ENCODE measurements at places on chromosomes 5 and 9.

DNA sequence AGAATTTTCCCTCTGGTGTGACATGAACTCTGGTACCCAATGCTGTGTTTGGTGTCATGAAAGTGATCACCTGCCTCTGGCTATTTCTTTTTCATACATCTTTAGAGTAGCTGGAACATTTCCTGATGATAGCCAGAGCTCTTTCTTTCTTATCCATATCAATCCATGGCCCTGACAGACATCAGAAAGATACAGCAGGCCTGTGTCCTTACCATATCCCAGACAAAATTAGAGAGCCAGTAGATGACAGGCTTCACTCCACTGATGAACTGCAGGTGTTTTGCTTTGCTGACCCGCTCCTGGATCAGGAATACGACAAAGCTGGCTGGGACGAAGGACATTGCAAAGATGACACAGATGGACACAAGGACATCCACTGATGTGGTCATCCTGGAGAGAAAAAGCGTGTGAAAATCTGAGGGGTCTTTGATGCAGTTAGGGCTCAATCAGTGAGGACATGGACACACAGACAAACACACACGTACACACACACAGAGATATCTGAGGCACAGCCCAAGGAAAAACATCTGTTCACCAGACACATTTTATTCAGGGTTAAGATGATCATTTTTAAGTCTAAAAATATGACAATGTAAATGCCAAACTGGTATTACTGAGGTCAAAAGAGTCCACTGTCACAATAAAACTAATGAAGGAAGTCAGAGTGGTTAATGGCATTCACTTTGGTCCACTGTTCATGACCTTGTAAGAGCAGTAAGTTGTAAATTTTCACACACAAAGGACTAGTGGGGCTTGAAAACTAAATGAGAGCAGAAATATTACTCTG is 34.5 kb downstream of the NIPSNAP3B start:
- no peak for DNase-seq

DNA sequence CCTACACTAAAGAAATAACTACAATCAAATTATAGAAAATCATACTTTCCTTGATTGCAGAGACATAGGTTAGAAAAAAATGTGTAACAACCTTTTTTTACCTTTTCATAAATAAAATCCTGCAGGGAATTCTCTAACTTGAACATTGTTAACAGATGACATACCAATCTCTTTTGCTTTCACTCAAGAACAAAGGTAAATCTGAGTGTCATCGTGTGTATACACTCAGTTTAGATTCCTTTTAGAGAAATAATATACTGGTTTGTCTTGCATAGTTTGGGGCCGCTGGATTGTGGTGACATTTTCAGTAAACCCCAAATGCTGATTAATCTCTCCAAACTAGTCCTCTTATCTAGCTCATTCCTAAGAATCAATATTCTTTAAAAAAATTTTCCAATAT is 20.8 kb upstream of the MTAP start:
- no peak for DNase-seq

DNA sequence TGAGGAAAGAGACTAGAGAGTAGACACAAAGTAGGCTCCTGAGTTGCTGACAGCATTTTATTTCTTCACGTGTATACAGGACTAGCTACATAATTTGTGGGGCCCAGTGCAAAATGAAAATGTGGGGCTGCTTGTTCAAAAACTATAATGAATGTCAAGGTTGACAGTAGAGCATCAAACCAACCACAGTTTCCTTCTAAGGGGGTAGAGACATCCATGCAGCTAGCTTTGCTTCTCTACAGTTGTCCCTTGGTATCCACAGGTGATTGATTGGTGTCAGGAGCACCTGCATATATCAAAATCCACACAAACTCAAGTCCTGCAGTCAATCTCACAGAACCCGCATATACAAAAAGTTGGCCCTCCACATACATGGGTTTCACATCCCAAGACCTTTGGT is 129.6 kb downstream of the SAXO1 start:
- DNase-seq = no peak

DNA sequence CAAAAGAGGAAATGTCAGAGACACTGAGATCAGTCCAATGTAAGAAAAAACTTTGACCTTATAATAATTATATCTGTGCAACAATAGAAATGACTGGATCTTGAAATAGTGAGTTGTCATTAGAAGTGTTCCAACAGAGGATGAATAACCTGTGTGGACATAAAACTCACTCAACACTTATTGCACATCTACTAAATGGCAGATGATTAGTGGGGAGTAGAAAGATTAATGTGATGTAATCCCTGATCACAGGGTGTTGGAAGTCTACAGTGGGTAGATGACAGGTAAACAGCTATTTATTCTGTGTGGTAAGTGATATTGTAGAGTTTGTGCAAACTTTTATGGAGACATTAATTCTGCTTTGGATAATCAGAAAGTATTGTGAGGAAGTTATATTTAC is 177.3 kb upstream of the HMHB1 start:
- no peak for DNase-seq

DNA sequence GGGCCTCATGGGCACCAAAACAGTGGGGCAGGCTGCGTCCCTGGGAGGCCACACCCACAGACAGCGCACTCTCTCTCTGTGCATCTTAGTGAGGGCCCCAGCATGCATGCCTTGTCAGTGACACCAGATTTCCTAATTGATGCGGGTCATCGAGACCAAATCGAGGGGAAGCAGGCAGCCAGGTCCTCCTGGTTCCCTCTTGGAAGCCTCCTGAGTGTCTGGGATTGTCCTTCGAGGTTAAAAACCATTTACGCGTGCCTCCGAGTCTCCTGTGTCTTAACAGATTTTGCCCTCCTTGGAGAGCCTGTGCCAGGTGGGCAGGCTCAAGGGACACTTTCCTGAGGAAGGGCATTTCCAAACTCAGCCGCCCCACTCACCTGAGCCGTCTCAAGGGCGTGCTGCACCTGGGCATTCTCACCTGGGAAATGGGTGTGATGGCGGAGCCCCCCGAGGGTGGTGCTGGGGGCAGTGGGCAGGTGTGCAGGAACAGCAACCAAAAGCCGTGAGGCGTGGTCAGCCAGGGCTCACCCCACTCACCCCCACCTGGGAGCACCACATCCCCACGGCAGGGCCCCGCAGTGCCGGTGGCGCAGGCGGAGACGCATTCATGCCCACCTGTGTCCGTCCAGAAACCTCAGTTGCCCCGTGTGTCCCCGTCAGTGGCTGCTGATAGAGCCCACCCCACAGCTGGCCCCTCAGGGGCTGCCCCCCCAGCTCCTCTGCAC is 2.7 kb downstream of the SLC6A19 start:
- DNase-seq = no peak

DNA sequence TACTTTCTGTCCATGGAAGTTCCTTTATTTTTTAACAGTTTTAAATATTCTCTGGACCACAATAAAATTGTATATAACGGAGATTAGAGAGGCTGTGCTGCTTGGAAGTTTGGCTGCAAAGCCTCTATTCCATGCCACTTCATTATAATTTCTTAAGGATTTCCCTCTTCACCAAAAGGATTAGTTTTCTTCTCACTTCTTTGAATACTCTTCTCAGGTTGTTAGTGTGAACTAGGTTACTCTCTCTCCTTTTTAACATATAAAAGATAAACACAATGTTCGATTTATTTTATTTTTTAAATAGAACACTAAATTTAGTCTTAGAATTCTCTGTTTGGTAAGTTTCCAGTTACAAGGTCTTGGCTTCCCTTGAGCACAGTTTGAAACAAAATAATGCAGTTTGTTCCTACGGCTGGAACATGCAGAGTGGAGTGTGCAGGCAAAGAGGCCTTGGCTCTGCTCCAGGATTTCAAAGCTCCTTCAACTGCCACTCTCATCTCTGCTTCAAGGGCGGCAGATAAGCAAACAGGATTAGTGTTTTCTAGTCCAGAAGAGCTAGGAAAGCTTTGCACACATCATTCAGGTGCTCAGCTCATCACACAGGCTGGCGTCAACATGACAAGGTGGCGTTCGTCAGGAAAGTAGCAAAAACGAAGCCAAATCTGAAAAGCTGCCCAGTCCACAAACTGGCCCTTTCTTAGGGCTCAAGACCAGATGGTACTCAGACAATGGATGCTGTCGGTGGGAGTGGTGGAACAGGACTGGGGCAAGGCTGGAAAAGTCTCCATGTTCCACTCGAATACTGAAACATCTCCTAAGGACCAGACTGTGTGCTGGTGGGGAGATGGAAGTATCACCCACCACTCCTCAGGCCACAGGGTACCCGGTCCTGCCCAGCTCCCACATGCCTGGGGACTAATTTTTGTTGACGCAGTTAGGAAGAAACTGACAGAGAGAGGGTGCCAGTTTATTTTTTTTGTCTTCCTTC is 286.6 kb downstream of the CRB2 start:
- DNase-seq = no peak

- DNase-seq = no peak
Observed at GRCh38 chr9:37987467-37987981, 81.5 kb downstream of the SHB start.

- no peak for DNase-seq
Observed at GRCh38 chr9:114229295-114229694, 74.0 kb downstream of the COL27A1 start.

DNA sequence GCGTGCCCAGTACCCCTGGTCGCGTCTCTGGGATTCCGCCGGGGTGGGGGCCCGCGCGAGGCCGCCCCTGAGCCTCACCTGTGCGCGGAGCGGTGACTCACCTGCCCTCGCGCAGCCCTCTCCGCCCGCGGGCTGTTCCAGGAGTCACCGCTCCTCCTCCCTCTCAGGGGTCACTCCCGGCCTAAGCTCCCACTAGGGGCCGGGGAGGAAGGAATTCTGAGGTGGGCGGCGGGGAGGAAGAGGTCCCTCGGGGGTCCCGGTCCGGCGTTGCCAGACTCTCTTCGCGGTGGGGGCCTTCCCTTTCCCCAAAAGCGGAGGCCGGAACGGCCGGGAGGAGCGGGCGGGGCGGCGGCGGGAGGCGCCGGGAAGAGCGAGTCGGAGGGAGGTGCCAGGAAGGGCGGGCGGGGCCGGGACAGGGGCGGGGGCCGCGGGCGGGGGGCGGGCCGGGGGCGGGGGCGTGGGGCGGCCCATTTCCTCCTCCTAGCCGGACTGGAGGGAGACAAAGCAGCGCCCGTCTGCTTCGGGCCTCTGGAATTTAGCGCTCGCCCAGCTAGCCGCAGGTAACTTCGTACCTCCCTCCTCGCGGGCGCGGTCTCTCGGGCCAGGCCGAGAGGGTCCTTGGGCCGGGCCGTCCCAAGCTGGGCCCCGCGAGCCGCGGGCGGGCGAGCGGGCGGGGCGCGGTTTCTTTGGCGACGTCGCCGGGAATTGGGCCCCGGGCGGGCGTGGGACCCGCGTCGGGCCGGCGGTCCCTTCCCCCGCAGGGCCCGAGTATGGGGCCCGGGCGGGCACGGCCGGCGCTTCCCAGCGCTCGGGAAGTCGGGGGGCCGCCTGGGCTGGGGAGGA is at the start of gene CTNNA1:
Gene CTNNA1, plus strand, starts transcription at position 475 of the 843 bp plus-strand sequence. CDS start 28,500 bp downstream, outside the sequence.
- no peak for DNase-seq

DNA sequence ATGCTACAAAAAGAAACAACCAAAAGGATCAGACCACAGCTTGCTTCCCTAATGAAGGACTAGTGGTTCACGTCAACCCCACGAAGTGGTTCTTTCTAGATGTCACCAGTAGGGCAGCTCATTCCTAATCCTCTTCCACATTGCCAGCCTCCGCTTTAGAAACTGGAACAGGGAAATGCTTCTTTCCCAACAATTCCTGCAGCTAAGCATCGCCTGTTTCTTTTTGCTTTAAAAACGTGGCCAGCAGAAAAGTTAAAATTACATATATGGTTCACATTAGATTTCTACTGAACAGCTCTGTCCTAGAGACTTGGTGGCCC is 100.2 kb downstream of the MTX3 start:
- DNase-seq = no peak

DNA sequence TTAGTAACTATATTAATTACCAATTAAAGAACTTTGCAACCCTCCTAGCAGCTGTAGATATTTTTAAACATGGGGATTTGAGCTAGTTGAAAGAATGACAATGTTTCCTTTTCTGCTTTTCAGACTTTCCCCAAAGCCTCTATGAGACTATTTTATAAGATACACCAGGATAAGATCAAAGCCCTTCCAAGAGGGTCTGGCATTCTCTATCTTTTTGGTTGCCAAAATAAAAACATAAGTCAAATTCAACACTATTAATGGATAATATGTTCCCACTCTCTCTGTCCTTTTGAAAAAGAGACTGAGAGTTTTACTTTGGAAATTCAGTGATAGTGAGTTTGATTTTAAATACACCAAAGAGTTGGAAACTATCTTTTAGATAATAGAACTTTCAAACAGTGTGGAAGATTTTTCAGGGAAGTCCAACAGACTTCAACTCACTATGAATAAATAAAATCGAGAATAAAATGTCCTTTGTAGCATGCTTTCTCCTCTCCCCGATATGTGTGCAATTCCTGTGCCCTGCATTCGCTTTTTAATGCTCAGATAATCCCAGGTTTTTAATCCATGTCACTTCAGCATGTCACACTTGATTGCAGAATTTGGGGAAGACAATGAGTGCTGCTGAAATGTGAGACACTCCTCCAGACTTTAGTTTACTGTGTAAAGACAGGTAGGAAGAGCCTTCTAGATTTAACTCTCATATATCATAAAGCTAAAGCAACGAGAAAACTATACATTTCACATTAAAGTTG is 1095.7 kb upstream of the DMAC1 start:
- DNase-seq = no peak

DNA sequence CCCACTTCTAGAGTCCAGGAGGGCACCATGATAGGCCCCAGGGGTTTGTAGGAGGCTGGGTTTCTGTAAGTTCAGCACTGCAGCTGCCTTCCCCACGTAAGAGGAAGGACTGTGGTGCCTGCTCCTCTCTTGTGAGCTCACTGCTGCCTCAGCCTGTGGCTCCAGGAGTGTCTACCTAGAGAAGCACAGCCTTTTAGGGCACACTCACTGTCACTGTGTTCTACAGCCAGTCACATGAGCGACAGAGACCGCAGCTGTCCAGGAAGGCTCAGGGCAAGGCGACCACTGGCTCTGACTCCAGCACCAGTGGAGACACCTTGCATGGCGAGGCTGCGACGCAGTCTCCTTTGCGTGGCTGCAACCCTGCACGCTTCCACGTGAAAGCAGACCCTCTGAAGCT is 72.8 kb downstream of the OTULIN start:
- DNase-seq = no peak

DNA sequence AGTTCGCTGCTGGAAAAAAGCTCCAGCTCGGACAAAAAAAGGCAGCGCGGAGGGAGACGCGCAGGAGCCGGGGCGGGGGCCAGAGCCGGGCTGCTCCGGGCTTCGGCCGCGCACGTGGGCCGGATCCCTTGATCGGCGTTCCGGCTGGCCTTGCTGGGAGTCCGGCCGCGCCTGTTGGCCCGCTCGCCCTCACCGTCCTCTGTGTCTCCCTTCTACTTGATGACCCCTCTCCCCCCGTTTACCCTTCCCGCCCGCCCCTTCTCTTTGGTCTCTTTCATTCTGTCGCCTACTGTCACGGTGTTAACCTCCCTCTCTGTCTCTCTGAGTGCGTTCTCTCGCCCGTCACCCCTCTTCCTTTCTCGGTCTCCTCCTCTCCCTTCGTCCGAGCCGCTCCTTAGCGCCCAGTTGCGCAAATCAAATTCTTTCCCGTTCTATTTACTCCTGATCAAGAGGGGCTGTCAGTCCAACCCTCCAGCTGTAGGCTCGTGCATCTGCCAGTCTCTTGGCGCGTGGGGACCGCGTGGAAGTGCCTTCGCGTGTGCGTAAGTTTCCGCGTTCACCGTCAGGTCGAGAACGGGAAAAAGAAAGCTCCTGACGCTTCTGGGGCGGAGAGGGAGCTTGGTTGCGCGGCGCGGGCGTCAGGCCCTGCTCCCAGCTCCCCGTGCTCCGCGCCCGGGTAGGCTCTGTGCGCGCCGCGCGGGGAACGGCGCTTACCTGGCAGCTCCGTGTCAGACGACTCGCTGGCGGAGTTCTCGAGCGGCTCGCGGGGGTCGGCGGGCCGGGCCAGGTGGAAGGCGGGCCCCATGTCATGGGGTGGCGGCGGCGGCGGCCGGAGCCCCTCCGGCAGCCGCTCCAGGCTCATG is 798 bp downstream of the PITX1 start:
- no peak for DNase-seq

GRCh38 chr5:128271859-128272464 is 188.4 kb downstream of the SLC12A2 start:
- DNase-seq = no peak
